ENCODE measurements at places on chromosomes 1 and 21. TPM values are rescaled to one million over a fixed set of nuclear protein-coding genes. Genes with fewer than 3 reads are reported as not detected.

GRCh38 chr1:94723894-94724293 is 96.3 kb upstream of the SLC44A3 start:
- no peak for DNase-seq

- no peak for DNase-seq
These were observed 245.2 kb downstream of the TRABD2B start for GRCh38 chr1:47751996-47752451.

DNA sequence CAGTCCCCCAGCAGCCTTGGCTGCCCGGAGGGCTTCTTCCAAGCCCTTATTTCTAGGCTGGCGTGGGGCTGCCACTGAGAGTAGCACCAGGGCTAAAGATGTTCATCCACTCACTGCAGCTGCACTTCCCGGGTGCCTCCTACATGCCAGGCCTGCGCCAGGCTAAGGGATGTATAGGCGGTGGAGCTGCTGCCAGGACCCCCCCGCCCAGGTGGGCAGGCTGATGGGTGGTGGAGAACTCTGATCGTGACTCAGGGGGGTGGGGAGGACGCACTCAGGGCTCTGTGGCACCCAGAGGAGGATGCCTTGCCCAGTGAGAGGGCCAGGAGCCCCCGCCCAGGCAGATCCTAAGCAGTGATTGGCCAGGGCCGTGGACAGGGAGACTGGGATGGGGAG is 34.1 kb downstream of the CFAP74 start:
- DNase-seq = no peak

- no peak for DNase-seq
These were observed 6.1 kb upstream of the GATAD2B start for GRCh38 chr1:153928791-153929341.

DNA sequence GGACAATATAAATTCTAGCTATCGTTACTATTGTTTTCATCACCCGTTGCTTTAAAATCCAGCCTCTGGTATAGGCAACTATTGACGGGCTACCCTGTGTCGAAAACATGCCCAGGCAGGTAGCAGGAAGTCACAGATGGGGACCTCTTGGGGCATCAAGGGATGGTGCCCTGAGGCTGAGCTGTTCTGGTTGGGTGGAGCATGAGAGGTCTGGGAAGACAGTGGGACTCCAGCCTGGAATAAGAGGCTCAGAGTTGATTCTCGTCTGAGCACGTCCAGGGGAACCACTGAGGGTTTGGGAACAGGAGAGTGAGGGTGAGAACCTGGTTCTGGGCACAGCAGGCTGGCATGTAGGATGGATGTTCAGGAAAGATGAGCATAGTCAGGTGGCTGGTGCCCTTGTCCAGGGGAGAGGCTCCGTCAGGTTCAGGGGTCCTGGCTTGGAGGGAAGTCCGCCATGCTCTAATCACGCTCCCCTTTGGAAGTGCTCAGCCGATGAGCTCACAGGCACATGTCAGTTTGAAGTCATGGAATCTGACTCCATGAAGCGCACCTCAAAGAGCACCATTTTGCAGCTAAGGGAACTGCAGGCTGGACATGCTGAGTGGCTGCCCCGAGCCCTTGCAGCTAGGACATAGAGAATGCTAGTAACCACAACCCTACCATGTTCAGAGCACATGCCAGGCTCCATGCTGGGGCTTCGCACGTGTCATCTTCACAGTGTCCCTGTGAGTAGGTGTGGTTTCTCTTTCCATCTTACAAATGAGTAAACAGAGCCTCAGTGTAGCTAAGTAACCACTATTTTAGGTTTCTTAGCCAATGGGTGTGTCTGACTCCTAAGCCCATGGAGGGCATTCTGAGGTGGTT is 21.0 kb downstream of the PCSK9 start:
- no peak for DNase-seq

The HCRTR1 gene
- not detected for total RNA-seq

GRCh38 chr1:113855630-113856400 is 15.7 kb downstream of the PTPN22 start:
- DNase-seq = no peak

All from NCI-H460 (cell line).